ENCODE measurements at places on chromosomes 3 and 15. TPM values are rescaled to one million over a fixed set of nuclear protein-coding genes. Genes with fewer than 3 reads are reported as not detected.

The LAMB2 gene
- polyA plus RNA-seq: not detected

The ADAMTS17 gene
- polyA plus RNA-seq: not detected

The STARD5 gene
- polyA plus RNA-seq: 9.6 TPM

DNA sequence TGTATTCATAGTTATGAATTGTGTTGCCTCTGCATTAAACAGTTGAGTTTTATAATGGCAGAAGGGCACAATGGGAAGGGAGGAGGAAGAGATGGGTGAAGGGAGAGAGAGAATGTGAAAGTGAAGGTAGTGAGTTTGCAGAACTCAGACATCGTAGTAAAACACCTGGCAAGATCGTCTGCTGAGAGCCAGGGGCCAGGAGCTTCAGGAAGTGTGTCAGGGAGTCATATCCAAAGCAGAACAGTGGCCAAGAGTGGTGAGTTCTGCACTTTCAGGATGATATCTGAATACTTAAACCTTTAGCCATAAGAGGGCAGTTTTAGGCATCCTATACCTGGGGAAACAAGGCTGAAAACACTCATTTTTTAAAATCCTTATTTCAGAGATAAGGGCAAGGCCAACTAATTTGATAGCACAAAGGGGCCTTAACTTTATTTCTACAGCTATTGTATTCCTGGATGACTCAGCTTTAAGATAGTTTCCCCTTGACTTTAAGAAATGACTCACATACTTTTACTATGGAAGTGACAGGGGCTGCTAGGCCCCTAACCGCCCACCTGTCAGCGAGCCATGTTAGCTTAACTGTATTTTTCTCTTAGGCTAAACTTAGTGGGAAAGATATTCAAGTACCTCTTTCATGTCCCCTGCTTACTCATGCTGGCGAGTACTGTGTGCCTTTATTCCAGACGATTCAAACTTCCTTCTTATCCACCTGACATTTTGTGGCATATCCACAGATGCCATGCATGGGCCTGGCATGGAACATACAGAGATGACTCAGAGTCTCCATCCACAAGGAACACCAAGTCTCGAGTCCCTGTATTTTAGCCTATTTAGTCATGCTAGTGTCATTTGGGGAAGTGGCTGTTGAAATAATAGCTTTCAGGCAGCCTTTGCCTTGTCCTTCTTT, 53.9 kb downstream of the RLBP1 start:
- H3K27ac ChIP-seq: peak overlapping the region; percentile 13
- no peaks in the 10 kb centered on the region for H3K27me3 ChIP-seq
- DNase-seq: no peak
- H3K4me1 ChIP-seq: peaks cover 4% of the 10 kb centered on the region
- no peaks in the 10 kb centered on the region for H3K36me3 ChIP-seq

DNA sequence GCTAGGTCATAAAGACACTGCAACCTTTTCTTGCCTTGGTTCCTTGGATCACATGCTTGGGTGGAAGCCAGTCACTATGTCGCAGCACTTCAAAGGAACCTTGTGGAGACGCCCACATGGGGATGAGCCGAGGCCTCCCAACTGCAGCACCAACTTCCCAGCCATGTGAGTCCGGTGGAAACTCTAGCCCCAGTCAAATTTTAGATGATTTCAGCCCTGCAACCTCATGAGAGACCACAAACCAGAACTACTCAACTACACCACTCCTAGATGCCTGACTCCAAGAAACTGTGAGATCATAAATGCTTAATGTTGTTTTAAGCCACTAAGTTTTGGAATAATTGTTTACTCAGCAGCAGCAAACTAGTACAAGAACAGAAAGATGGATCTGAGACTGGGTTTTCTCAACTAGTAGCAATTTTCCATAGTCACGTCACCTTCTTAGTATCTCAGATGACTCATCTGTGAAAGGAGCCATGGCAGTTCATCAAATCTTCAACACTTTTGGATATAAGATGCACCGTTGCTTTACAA, 86.5 kb downstream of the MB21D2 start:
- no peaks in the 10 kb centered on the region for H3K27me3 ChIP-seq
- H3K27ac ChIP-seq: no peak overlapping the region
- H3K36me3 ChIP-seq: no peaks in the 10 kb centered on the region
- no peak overlapping the region for H3K4me3 ChIP-seq

Data from naive B cell (primary cell).